ENCODE measurements at places on chromosomes 16 and 17.

DNA sequence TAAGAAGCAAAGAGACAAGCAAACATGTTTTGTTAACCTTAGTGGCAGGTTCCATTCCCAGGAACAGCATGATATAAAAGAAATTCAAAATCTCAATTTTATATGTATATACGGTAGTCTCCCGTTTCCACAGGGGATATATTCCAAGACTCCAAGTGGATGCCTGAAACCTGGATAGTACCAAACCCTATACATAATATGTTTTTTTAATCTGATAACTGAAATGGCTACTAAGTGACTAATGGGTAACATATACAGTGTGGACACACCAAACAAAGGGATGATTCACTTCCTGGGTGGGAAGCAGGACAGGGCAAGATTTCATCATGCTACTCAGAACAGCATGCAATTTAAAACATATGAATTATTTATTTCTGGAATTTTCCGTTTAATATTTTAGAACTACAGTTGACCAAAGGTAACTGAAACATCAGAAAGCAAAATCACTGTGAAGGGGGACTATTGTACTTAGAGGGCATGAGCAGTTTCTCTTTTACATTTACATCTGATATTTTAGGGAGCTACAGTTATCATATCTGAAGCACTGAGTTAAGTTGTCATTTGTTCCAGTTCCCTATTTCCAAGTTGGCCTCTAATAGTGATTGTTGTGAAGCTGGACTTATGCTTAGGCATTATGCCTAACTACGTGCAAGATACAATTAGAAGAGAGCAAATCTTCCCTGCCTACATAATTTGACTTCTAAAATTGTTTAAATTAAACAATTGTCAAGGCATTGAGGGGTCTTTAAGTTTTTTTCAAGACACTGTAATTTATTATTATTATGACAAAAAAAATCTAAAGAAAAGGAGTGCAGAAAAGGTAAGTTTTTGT lies 34.1 kb upstream of the ABCA6 start:
- DNase-seq, result no peak

- DNase-seq, result no peak
Observed at GRCh38 chr17:44546671-44547606, 10.3 kb upstream of the FZD2 start.

DNA sequence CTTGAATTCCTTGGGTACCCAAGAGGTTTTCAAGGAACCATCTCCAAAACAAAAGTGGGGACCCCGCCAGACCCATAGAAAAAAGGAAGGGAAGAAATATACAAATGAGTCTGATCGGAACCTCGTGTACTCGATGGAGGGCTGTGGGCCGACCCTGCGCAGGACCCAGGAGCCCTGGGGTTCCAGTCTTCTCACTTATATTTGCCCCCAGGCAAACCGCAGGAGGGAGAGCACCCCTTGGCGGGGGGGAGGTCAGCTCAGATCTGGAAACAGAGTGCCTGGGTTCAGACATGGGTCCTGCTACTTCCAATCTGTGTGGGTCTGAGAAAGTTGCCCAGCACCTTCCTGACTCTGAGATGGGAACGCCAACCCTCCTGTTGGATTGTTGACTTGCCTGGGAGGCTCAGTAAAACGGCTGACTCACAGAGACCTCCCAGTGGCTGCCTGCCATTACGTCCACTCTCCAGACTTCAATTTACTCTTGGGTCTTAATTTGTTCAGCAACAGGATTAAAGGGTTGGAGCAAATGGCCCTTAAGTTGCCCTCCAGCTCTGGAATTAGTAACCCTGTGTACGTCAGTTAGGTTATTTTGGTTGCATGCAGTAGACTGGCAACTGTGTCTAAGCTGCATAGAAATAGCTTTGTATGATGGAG lies 24.9 kb upstream of the CACNG4 start:
- DNase-seq, result no peak

GRCh38 chr17:70644096-70644495 lies 474.8 kb downstream of the KCNJ2 start:
- DNase-seq, result no peak

- peak; percentile 80 for DNase-seq
Observed at GRCh38 chr17:57987581-57988300, at the start of gene VEZF1. Gene VEZF1, minus strand, starts transcription at chr17:57988254. Its CDS starts 143 bp downstream, at chr17:57988111.

GRCh38 chr16:48608452-48608851 lies 1.5 kb downstream of the N4BP1 start:
- no peak for DNase-seq

GRCh38 chr17:5893741-5894140 lies 176.4 kb upstream of the WSCD1 start:
- DNase-seq, result no peak

DNA sequence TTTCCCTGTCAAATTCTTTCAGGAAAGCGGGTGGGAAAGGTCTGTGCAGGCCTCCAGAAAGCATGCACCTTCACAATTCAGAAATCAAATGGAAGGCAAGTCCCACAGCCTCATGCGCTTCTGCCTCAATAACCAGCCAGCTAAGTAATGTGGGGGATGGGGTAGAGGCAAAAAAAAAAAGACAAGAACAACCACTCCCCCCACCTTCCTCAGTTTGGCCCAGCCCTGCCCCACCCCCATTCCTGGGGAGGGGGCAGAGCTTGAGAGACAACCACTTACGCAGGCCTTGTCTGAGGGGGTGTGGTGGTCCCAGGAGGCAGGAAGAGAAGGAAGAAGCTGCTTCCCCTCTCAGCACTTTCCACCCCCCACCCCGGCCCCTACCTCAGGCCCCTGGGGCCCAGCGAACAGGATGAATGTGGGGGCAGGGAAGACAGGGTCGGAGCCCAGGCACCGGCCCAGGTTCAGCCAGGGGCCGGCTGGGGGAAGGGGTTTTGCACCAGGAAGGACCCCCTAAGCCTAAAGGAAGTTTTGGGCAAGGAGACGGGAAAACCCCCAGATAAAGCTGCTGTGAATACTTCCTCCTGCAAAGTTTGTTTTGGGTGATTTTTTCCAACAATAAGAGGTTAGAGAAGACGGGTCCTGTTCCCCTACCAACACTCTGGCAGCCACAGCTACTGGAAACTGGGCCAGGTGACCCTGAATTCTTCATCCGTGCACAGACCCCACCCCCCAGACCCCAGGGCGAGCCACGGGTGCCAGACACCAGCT lies 1.2 kb downstream of the JUP start:
- no peak for DNase-seq

DNA sequence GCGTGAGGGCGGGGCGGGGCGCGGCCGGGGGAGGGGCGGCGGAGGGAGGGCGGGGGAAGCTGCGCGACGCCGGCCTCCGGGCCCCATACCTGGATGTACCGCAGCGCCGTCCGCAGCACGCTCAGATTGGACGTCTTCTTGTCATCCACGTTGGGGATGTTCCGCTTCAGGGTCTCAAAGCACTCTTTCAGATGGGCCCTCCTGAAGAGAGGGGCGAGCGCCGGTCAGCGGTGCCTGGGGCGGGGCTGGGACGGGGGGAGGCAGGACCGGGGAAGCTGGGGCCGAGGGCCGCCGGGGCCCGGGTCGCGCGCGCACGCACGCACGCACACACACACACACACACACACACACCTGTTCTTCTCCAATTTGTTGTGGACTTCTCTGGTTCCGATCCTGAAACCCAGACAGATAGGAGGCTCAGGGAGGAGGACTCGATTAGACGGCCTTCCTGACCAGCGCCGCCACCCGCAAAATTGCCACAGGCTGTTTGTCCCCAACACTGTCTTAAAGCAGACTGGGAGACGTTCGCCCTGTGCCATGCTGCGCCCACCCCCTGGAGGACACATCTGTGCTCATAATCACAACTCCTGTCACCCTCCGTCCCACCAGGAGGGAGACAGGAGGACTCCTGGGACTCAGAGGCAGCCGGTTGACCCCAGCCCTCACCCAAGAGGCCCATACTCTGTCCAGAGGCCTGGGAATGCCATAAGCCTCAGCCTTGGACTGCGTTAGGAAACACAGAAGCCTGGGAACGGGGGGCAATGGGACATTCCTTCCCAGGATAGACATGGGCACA lies 6.7 kb downstream of the MNT start:
- DNase-seq, result no peak

DNA sequence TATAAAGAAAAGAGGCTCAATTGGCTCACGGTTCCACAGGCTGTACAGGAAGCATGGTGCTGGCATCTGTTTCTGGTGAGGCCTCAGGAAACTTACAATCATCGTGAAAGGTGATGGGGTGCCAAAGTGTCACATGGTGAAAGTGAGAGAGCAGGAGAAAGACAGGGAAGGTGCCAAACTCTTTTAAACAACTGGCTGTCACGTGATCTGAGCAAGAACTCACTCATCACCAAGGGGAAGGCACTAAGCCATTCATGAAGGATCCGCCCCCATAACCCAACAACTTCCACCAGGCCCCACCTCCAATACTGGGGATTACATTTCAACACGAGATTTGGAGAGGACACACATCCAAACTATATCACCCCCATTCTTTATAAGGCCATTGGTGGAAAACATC lies 28.4 kb upstream of the HS3ST2 start:
- DNase-seq, result no peak

GRCh38 chr16:11136600-11136999 lies 119.4 kb downstream of the SOCS1 start:
- peak; percentile 33 for DNase-seq

GRCh38 chr17:82148011-82148410 lies 50.0 kb upstream of the FASN start:
- no peak for DNase-seq

DNA sequence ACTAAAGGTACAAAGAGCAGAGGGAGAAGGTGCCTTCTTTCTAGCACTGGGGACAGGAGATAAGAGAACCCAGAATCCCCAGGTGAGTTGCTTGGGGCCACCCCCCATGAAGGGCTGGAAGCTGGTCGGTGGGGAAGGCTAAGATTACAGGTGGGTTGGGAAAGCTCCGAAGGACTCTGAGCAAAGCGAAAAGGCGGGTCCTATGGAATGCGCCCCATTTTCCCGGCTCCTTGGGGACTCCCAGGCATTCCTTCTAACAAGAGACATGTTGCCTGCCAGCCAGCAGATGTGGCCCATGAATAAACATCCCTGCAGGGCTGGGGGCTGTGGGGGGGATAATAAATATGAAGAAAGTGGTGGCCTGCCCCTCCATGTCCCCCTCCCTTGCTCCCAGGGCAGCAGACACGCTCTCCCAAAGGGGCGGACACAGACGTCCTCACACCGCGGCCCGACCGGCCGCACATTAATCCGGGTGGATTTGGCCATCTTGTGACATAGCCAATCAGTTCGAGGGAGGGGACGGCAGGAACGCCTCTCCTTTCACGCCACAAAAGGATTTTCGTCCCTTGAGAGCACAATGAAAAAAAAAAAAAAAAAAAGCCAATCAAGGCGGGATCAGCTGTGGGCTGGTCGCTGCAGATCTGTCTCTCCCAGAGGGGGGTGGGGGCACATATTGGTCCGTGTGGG lies 98.5 kb downstream of the SOX9 start:
- DNase-seq, result no peak

GRCh38 chr16:15694499-15694898 lies 44.5 kb downstream of the NDE1 start:
- no peak for DNase-seq

DNA sequence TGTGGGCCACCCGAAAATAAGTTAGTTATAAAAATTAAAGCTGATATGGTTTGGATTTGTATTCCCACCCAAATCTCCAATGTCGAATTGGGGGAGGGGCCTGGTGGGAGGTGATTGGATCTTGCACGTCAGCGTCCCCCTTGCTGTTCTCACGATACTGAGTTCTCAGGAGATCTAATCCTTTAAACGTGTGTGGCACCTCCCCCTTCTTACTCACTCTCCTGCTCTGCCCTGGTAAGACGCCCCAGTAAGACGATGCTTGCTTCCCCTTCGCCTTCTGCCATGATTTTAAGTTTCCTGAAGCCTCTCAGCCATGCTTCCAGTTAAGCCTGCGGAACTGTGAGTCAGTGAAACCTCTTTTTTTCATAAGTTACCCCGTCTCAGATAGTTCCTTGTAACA lies 35.4 kb downstream of the SYCE1L start:
- no peak for DNase-seq

GRCh38 chr17:60423865-60424264 lies 1.6 kb downstream of the CHCT1 start:
- DNase-seq, result no peak

- DNase-seq, result no peak
Observed at GRCh38 chr17:73401911-73402310, 90.1 kb upstream of the CDC42EP4 start.

GRCh38 chr17:45307290-45308015 lies 9.4 kb downstream of the MAP3K14 start:
- no peak for DNase-seq

- DNase-seq, result no peak
Observed at GRCh38 chr17:72099919-72100318, 20.9 kb upstream of the SOX9 start.

DNA sequence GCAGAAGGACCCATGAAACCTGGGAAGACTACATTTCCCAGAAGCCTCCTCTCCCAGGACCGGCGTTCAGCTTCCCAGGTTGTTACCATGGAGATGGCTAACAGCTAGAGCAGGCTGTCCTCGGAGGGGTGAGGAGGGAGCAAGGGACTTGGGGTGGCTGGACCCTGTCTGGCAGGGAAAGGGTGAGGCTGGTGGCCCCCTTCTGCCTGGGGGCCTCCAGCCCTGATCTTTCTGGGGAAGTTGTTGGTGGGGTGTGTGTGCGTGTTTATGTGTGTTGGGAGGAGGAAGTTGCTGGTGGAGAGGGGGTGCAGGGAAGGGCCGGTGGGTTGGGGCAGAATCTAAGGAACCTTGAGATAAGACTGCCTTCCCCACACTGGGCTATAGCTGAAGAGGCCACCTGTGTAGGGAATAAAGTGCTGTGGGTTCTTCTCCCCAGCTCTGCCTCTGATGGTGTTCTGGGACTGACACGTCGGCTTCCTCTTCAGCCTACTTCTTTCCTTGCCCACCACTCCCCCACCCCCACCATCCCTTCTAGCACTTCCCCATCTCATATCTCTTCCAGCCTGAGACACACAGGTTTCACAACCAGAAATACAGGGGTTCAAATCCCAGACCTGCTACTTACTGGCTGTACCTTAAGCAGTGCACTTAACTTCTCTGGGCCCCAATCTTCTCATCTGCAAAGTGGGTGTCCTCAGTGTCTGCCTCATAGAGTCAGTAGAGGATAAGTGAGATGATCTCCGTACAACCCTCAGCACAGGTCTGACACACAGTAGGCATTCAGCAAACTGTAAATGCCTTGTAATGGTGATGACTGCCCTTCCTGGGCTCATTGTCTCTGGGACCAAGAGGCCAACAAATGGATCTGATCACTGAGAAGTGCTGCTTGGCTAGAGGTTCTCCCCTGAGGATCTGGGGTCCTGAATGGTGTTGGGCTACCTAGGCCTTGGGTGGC lies at the start of gene DRC7:
DRC7 (plus strand) TSS at position 82 of the 955 bp plus-strand sequence. CDS start 3,144 bp downstream, outside the sequence.
- DNase-seq, result peak; percentile 61

GRCh38 chr17:32551186-32551955 lies 64.6 kb downstream of the CDK5R1 start:
- no peak for DNase-seq

DNA sequence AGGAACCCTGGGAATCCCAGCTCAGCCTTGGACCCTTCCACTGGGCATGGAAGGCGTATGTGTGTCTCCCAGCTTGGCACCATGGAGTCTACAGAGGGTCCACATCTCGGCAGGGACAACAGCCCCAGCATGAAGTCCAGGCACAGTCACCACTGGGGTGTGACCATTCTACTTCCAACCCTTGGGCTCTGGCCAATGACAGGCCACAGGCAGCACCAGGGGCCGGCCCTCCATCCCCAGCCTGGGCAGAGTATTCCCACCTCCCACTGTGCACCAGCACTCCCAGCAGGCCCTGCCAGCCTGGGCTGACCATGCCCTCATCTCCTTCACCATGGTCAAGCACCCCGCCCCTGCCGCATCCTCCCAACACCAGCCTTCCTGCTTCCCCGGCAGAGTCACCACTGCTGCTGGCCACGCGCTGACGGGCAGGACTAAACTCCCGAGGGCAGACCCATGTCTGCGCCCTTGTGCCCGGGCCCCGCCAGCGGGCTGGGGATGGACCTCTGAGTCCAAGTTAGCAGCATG lies 9.5 kb upstream of the PPP1R27 start:
- DNase-seq, result no peak

Measured in NCI-H774 (cell line).